Stimulated activated CD4-positive, alpha-beta T cell treated with anti-CD3 and anti-CD28 coated beads, Interleukin-4, amount 100 ng/mL, for 48 hours (primary cell): ENCODE measurements at places on chromosomes 6 and 20.

GRCh38 chr6:168596344-168596743 is 155.4 kb downstream of the SMOC2 start:
- no peak for DNase-seq

DNA sequence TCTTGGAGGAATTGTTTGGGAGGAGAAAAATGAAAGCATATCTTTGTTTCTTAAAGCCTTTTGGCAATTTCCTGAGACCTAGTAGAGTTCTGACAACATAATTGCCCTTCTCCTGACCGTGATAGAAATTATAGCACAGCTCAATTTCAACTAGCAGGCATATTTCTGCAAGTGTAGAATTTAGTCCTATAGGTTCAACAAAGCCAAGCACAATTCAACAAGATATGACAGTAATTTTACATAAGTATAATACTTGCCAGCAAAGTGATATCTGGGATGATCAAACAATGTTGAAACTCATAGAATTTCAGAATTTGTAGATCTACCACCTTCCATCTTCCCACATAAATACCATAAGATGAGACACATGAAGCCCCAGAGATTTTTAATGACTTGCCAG is 73.1 kb downstream of the SPTLC3 start:
- DNase-seq = no peak

GRCh38 chr6:138421089-138421488 is 17.1 kb downstream of the HEBP2 start:
- no peak for DNase-seq

DNA sequence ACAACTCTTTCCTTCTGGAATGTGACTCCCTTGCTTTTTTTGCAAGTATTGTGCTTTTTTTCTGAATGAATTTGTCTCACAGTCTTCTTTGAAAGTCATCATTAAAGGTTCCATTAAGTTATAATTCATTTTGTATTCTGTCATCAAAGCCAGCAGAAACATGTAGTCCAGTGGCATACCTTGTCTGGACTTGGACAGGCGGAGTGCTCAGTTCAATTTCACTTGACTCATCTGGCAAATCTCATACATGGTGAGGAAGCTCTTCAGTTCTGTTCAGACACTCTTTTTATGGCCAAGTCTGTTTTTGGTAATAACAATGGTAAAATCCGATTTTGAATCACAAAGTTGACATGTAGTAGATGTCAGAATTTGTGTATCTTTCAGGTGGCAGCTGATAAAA is 260.8 kb upstream of the OPRM1 start:
- no peak for DNase-seq

GRCh38 chr6:36297511-36297910 is 27.7 kb downstream of the PNPLA1 start:
- no peak for DNase-seq

- peak; percentile 62 for DNase-seq
These were observed 92.1 kb downstream of the TASP1 start for GRCh38 chr20:13546497-13547131.

DNA sequence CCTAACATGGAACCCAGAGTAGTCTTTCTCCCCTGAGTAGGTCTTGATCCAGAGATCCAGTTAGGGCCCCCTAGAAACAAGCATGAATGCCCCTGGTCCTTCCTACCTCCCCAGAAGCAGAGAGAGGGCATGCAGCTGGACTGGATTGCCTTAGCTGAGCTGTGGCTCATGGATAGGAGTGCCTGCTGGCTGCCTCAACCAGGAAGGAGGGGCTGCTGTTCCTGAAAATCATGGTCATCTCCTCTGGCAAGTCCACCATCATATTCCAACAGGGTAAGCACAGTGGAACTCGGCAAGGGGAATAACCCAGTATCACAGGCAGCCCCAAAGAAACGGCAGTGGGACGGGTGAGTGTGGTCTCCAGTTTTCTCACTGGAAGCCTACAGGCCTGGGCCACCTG is 53.1 kb upstream of the ENTPD6 start:
- no peak for DNase-seq

DNA sequence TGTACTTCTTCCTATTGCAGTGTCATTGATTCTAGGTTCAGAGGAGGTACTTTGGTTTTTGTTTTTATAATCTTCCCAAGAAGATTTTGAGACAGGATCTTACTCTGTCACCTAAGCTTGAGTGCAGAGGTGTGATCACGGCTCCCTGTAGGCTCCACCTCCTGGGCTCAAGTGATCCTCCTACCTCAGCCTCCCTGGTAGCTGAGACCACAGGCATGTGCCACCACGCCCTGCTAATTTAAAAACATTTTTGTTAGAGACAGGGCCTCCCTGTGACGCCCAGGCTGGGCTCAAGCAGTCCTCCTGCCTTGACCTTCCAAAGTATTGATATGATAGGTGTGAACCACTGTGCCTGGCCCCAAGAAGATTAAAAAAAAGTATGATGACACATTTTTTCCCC is 3.4 kb upstream of the SLC17A5 start:
- no peak for DNase-seq

DNA sequence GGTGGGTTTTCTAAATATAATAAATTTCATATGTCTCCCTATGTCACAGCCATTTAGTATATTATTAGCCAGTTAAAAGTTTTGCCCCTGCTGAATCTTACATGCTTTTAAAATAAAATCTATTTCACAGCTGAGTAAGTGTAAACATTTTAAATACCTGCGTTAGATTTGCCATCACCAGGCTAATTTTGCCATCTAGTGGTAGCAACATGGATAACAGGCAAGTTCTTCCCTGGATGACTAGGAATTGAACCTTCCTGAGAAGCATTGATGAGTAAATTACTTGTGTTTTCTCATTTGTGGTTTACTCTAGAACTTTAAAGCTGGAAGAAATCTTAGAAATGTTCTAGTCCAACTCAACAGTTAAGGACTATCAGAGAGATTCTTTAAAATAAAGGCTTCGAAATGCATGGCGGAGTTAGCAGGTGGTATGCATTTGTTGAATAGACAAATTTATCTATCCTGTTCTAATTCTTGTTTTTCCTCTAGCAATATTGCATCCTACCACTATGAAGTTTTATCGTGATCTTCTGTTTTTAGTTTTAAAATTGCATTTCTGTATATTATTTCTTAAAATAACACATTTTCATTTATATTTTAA is 2.6 kb downstream of the PRSS35 start:
- no peak for DNase-seq

- DNase-seq = no peak
These were observed 12.2 kb upstream of the CBLN4 start for GRCh38 chr20:56017560-56017959.

DNA sequence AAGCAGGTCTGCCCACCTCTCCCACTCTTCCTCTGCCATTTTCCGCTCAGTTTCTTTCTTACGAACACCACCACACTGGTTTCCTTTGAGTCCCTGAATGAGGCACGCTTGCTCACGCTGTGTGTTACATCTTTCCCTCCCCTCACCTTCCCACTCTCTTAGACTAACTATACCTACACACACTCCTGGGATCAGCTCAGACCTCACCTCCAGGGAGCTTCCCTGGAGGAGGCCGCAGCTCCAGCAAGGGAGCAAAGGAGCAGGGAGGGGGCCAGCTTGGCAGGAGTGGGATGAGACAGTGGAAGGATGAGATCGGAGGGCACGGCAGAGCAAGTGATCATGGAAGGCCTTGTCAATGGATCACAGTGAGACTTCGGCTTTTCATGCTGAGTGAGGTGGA is 28.3 kb upstream of the B4GALT5 start:
- DNase-seq = no peak

DNA sequence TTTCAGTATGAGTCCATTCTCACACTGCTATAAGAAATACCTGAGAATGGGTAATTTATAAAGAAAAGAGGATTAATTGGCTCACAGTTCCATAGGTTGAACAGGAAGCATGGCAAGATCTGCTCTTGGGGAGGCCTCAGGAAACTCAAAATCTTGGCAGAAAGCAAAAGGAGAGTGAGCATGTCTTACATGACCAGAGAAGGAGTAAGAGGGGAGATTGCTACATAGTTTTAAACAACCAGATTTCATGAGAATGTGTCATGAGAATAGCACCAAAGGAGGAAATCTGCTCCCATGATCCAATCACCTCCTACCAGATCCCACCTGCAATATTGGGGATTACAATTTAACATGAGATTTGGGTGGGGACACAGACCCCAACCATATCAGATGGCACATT is 672.4 kb downstream of the HTR1B start:
- no peak for DNase-seq

GRCh38 chr6:113696960-113697359 is 160.2 kb upstream of the MARCKS start:
- DNase-seq = no peak

DNA sequence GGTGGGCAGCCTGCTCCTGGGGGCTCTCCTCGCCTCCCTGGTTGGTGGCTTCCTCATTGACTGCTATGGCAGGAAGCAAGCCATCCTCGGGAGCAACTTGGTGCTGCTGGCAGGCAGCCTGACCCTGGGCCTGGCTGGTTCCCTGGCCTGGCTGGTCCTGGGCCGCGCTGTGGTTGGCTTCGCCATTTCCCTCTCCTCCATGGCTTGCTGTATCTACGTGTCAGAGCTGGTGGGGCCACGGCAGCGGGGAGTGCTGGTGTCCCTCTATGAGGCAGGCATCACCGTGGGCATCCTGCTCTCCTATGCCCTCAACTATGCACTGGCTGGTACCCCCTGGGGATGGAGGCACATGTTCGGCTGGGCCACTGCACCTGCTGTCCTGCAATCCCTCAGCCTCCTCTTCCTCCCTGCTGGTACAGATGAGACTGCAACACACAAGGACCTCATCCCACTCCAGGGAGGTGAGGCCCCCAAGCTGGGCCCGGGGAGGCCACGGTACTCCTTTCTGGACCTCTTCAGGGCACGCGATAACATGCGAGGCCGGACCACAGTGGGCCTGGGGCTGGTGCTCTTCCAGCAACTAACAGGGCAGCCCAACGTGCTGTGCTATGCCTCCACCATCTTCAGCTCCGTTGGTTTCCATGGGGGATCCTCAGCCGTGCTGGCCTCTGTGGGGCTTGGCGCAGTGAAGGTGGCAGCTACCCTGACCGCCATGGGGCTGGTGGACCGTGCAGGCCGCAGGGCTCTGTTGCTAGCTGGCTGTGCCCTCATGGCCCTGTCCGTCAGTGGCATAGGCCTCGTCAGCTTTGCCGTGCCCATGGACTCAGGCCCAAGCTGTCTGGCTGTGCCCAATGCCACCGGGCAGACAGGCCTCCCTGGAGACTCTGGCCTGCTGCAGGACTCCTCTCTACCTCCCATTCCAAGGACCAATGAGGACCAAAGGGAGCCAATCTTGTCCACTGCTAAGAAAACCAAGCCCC is 16.0 kb downstream of the SLC2A10 start:
- DNase-seq = no peak

DNA sequence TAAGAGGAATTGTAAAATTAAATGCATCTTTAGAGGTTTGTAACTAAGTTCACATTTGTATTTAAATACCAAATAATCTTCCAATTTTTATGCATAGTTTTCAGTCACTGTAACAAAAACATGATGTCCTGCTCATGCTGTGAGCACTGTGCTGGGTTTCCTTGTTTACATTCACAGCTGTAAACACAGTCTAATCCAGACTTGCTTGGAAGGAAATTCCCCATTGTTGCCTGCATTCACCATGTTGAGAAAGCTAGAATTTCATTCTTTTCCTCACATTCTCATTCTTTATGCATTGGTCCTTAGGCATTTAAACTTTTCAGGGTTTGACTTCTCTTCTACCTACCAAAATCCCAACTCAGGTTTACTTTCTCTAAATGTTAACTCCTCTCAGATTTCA is 242.0 kb upstream of the TBX18 start:
- DNase-seq = no peak

DNA sequence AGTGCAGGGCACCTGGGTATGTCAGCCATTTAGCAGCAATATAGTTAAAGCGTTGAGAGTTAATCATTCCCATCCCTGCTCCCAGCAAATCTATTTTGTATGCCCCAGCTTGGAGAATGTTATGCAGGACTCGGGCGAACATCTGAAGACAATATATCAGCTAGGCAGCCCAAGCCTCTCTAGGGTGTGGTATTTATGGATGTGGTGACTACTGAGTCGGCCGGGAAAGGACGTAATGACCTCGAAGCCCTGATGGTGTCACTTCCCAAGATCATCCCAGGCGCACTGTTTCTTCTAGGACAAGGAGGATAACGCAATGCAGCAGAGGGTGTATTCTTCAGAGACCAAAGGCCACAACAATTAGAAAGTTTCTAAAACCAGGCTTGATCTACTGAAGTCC is 63.6 kb upstream of the FAM184A start:
- no peak for DNase-seq

GRCh38 chr6:86969573-86969972 is 32.2 kb downstream of the HTR1E start:
- no peak for DNase-seq

- DNase-seq = no peak
These were observed 10.0 kb upstream of the NOL4L start for GRCh38 chr20:32595143-32595542.

- DNase-seq = no peak
These were observed 311.6 kb upstream of the ECI2 start for GRCh38 chr6:4446982-4447381.

DNA sequence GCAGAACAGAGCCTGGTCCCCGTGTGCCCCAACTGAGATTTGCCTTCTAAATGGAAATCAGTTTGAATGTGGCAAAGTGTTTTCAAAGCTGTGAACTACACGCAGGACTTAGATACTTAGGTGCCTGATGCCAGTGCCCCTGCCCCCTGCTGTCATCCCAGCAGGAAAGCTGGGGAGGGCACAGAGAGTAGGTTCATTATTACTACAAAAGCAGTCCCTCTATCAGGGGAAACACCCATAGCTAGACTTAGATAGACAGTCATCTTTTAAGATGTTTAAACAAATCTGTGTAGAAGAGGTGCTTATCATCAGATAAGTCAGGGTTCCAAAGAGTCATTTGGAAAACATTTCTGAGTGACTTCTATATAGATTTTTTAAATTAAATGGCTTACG is 155.0 kb upstream of the SNX9 start:
- no peak for DNase-seq

- DNase-seq = peak; percentile 7
These were observed 64.6 kb downstream of the SNX5 start for GRCh38 chr20:17904027-17904426.

GRCh38 chr6:118860880-118861279 is 33.1 kb upstream of the ASF1A start:
- no peak for DNase-seq

GRCh38 chr20:47013606-47014005 is 119.0 kb downstream of the EYA2 start:
- no peak for DNase-seq

DNA sequence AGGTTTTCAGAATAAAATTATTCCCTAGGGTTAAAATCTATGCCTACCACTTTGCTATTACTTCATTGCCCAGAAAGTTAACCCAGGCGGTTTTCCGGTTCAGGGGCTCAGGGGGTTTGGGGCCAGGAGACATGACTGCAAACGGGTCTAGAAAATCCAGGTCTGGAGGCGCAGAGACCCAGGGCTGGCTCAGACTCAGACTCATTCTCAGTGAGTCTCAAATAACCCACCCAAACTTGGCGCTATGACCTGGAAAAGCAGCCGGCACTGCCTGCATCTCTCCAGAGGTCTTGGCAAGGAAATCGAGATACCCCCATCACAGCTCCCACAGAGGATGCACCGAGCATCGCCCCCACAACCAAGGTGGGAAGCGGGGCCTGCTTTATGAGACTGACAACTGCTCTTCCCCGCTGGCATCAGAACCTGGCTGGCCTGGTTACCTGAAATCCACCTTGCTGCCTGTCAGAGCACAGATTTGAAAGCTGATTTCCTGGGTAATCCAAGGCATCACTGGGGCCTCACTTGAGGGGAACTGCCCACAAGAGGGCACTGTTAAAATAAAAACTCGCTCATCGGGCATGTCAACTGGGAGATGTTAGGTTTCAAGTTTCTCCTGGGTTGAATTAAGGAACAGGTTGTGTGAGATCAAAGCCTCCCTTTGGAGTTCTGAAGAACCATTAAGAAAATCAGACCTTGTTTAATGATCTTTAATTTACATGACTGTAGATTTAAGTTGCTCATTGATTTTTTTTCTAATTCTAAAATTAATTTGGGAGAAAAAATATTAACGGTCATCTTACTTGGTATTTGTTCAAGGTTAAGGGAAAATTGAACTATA is 55.1 kb downstream of the KIF16B start:
- DNase-seq = no peak
